8988T (cell line): ENCODE measurements at places on chromosomes 4 and X.

DNA sequence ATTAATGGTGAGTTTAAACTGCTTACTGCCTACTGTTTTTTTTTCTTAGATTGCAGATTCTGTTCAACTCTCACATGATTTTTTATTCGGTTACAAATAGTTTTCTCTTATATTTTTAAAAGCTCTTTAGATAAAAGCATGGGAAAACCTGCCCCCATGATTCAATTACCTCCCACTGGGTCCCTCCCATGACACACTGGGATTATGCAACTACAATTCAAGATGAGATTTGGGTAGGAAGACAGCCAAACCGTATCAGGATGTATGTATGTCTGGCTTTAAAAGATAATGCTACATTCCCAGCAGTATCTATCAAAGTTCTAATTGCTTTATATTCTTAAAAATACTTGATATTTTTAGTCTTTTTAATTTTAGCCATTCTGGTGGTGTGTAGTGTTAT is 131.5 kb downstream of the JADE1 start:
- no peak for DNase-seq

GRCh38 chr4:72679666-72680065 is 110.6 kb upstream of the ADAMTS3 start:
- no peak for DNase-seq

DNA sequence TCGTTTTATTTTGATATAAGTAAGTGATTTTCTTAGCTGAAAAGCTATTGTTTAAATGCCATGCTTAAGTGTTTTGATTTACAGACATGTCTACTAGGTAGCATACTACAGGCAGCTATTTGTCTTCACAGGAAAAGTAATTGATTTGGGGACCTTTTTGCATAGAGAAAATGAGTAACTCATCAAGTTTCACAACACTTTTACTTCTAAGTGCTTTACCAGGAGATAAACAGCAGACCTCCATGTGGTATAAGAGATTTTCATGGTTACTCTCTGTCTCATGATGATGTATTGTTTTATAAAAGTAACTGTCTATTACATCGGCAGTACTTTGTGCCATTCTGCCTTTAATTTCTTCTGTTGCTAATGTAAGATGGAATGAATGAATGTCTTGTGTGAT is 28.7 kb downstream of the RBPJ start:
- DNase-seq: no peak

GRCh38 chr4:8652181-8653078 is 59.9 kb downstream of the CPZ start:
- no peak for DNase-seq

- no peak for DNase-seq
Observed at GRCh38 chrX:141791856-141792255, 46.3 kb upstream of the MAGEC3 start.

- no peak for DNase-seq
Observed at GRCh38 chr4:104032896-104033295, 313.1 kb upstream of the TACR3 start.

DNA sequence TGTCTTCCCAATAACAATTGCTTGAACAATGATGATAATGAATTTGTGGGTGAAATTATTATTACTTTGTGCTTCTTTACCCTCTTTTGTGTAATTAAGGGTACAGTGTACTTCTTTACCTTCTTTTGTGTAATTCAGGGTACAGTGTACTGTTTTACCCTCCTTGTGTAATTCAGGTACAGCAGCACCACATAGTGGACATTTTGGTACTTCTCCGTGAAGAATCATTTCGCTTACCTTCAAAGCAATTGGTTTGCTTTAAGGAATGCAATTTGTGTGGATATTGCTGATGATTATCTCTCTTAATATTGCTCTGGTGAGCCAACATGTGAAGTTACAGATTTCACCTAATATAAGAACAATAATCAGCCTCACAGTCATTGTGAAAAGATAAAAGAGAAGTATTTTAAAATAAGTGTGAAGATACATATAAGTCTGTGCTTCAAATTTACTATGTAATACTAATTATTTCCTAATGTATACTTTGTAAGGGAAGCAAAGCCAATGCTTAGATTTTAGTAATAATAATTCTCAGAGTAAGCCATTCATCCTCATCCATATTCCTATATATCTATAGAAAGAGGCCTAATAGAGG is 27.2 kb upstream of the SEC24B start:
- DNase-seq: no peak

DNA sequence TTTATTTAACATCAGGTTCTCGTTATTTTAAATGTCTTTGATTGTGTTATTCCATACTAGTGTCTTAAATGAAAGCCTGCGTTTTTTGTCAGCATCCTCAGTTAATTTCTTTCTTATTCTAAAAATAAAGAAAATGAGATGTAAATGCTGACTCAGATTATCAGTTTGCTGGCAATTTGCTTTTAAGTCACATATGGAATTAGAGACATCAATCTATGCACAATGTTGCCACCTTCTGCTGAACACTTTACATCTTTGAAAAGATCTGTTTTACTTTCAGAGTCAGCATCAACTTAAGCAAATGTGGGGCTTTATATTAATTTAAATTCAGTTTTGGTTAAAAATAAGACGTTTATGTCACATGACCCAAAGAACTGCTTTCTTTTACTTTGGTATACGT is 99.2 kb downstream of the ADGRL3 start:
- no peak for DNase-seq
